ENCODE measurements at places on chromosomes 5 and 9.

GRCh38 chr5:154049636-154050035, 10.9 kb downstream of the MFAP3 start:
- no peak for DNase-seq

DNA sequence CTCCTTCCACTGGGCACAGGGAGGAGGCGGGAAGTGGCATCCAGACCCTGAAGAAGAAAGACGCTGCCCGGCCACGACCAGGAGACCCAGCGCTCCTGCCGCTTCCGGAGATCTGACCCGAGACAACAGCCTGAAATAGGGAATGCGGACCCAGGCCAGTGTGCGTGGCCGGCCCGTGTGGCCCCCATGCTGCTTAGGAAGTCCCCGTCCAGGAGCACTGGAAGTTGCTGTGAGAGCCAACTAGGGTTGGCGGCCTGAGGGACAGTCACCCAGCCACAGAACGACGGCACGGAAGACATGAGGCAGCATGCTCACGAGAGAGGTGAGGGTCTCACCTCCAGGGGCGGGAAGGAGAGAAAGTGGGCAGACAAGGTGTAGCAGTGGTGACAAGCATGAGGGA, 17.0 kb downstream of the SH3GLB2 start:
- no peak for DNase-seq

- no peak for DNase-seq
These were observed 43.2 kb downstream of the WWC1 start for GRCh38 chr5:168334695-168335094.

DNA sequence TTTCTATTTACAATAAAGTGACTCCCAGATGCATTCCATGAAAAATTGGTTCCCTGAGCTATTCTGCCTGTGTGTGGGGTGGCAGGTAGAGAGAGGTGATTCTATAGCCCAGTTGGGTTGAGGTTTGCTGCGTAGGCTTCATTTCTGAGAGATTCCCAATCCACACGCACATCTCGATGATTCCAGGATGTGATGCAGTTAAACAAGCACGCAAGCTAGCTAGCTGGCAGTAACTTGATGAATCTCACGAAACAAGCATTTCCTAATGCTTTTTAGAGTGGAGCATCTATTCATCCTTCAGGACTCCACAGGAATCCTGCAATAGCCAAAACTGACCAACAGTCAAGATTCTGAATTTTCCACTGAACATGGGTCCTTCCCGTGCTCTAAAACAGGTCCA, 43.8 kb upstream of the CER1 start:
- no peak for DNase-seq

DNA sequence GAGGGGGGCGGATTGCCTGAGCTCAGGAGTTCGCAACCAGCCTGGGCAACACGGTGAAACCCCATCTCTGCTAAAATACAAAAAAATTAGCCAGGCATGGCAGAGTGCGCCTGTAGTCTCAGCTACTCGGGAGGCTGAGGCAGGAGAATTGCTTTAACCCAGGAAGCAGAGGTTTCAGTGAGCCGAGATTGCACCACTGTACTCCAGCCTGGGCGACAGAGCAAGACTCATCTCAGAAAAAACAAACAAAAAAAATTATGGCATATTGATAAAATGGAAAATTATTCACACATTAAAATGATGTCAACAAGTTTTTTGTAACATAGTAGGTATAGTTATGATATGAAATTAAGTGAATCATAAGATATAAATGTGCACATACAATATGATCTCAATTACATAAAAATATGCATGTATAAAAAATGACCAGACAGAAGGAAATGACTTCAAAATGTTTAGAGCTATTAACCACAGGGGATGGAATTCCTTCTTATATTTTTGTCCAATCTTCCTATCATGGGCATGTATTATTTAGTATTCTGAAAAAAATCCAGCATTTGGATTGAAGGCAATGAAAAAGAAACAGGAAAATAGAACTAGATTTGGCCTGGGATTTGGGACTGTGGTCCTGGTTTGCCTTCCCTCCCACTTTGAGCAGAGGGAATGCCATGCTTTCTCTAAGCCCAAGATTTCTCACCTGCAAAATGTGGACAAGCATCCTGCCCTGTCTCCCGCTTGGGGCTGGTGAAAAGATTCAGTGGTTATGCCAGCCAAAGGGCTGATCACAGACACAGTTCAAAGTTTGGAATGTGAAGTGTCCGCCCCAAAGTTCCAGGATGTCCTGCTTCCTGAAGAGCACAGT, 19.5 kb downstream of the SPAAR start:
- no peak for DNase-seq

- no peak for DNase-seq
These were observed 525.6 kb downstream of the CETN3 start for GRCh38 chr5:89883967-89884366.

GRCh38 chr9:119961774-119962424, 592.7 kb upstream of the BRINP1 start:
- no peak for DNase-seq

- peak; percentile 25 for DNase-seq
These were observed 425 bp downstream of the PTPA start for GRCh38 chr9:129111528-129112151.

- no peak for DNase-seq
These were observed 207.0 kb downstream of the MEF2C start for GRCh38 chr5:88675708-88676636.

DNA sequence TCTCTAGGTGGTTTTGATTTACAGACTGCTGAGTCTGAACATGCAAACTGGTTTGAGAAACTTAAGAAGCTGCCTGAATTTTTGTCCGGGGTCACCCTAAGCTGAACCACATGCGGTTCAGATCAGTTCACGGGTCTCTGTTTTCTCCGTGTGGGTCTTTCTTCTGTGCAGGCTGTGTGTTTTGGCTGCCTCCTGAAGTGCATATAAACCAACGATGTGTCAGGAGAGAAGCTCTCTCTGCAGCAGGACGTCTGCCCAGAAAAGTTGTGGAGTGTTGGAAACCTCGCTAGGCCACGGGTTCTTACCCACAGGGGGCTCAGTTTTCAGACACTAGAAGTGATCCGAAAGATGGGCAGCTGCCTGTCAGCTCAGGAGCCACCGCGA, 364.2 kb downstream of the IRX2 start:
- no peak for DNase-seq

DNA sequence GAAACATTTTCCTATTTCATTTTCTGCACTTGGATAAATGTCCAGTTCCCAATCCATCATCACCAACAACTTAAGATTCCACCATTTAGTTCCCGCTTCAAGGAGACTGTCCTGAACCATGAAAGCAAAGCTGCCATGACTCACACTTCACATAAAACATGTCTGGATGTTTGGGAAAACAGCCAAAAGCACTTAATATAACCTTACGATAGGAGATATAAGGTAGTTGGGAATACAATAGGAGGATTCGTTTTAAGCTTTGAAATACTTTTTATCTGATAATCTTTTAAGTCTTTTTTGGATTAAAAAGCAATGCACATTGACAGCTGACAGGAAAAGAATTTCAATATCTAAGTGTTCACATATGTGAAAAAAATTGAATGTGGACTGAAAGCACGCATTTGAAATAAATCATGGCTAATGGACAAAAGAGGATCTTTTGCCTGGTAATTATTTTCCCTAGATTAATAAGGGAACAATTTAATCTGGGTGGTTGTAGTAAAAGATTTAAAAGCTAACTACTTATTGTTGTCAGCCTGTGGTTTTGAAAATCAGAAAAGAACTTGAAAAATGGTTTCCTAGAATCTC, 17.3 kb upstream of the TGFBI start:
- DNase-seq, result no peak

- DNase-seq, result no peak
These were observed 31.5 kb upstream of the TRPC7 start for GRCh38 chr5:136396886-136397285.

DNA sequence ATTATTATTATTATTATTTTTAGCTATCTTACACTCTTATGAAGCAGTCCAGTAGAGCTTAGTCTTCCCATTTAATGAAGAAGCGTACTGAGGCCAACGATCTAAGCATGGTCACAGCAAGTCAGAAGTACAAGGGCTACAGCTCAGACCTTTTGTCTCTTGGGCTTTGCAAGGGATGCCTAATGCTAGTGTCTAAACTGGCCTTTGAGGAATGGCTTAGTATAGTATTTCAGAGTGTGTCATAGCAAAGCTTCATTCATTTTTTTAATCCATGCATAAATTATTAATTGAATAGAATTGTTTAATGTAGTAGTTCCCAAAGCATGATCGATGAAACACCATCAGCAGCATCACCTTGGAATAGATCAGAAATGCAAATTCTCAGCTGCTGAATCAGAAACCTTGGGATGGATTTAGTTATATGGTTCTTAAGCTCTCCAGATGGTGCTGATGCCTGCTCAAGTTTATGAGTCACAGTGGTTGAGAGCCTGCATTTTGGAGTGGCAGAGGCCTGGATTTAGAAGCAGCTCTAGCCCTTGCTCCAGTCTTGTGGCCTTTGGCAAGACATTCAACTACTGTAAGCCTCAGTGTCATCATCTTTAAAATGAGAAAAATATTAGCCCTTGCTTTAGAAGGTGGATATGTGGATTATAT, 6.1 kb downstream of the IL12B start:
- no peak for DNase-seq

GRCh38 chr9:93684161-93684765, 107.9 kb downstream of the PHF2 start:
- no peak for DNase-seq

Measured in T-helper 2 cell treated with Interferon-gamma antibody and Interleukin-4, amounts not matched to agents 5 μg/mL and 100 μg/mL, for 36 hours (primary cell).